Left kidney (tissue), 8 donors: ENCODE measurements at places on chromosomes 7 and 10. TPM values are rescaled to one million over a fixed set of nuclear protein-coding genes. Genes with fewer than 3 reads are reported as not detected.

The CYP2C19 gene
- polyA plus RNA-seq = 0.12 TPM

The TMEM196 gene
- not detected for polyA plus RNA-seq

The SLC26A3 gene
- polyA plus RNA-seq = 0.10 TPM

The CYP3A5 gene
- 2.7 TPM for polyA plus RNA-seq

The OR9A2 gene
- polyA plus RNA-seq = not detected

DNA sequence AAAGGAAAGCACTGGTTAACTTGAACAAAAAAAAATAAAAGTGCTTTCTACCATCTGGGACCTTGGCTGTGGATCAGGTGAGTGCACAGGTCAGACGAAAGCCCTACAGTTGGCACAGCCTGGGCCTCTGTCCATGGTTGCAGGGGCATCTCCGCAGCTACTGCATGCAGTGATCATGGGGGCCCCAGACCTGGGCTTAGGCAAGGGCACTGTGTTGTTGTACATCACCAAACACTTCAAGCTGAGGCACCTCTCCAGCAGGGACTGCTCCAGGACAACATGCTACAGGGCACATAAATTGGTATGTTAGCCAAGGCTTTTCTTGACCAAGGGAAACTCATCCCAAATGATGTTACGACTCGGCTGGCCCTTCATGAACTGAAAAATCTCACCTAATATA is 23.5 kb downstream of the KLHL7 start:
- DNase-seq = no peak

GRCh38 chr10:33416209-33416608 is 81.7 kb upstream of the NRP1 start:
- no peak for DNase-seq

GRCh38 chr7:132574223-132574622 is 2.0 kb downstream of the PLXNA4 start:
- DNase-seq = no peak

DNA sequence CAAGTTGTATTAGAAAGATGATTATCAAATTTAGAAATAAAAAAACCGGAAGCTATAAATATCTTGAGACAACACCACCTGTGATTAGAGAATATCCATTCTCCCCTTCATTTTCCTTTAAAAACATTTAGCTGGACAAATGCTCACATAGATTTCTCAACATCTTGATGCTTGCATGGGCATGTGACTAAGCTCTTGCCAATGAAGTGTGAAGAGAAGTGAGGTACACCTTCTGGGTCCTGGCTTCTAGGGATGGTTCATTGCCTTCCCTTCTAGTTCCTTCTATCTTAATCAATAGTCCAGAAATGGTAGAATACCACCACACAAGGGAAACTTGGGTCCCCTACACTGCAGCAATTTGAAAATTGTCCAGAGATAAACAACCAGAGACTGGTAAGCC is 41.0 kb downstream of the WAPL start:
- DNase-seq = no peak

- peak; percentile 70 for DNase-seq
Observed at GRCh38 chr7:29987811-29988317, 1.7 kb downstream of the SCRN1 start.

GRCh38 chr10:17031637-17032635 is 97.7 kb downstream of the CUBN start:
- no peak for DNase-seq

DNA sequence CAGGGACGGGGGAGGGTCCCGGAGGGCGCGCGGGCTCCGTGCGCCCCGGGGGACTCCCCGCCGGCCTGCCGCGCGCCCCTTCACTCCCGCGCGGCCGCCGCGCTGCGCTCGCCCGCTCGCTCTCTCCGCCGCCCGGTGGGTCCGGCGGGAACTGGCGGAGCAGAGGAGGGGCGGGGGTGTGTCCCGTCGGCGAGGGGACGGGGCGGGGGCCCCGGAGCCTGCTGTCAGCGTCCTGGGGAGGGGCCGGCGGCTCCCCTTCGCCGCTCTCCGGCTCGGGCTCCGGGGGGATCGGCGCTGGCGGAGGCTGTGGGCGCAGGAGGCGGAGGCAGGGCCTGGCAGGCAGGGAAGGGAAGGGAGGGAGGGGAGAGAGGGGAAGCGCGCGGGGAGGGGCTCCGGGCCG is at the start of gene SH3PXD2A:
SH3PXD2A (minus strand) TSS at position 153 of the 400 bp plus-strand sequence. CDS start 310 bp downstream, outside the sequence.
- DNase-seq = no peak

DNA sequence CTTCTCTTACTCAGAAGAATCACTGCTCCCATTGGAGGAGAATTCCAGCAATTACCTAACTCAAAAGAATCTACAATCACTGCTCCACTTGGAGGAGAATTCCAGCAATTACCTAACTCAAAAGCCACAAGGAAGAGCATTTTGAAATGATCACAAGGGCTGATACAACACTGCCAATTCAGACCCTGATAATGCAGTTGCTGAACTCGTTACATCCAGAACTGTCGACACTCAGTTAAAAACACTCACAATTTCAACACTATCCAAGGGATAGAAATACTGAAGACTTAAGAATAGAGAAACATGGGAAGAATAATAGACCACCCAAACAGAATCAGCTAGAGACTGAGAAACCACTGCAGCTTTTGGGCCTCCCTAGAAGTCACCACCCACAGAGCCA is 27.8 kb downstream of the AFAP1L2 start:
- DNase-seq = no peak

DNA sequence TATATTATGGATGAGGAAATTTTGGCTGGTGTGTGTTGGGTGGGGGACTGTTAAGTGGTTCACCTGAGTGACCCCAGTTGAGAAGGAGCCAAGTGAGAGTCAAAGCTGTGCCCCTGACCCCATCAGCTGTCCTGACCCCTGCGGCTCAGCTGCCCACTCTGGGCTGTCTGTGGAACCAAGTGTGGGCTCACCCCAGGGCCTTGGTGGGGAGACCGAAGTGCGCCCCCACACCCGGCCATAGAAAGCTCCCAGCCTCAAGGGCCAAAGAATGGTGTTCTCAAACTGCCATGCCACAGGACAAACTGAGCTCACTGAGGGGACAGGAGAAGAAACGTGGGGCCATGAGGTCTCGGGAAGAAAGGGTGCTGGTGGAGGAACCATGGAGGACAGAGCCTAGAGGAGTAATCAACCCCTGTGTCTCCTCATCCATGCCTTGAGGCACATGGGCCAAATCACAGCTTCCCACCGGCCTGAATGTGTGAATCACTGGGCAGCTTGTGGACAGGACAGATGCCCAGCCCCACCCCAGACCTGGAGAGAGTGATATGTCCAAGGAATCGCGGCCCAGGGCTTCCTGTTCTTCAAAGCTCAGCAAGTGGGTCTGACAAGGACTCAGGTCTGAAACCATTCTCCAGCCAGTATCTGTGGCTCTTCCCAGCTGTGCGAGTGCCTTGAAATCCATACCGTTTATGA is 86.2 kb upstream of the CACUL1 start:
- DNase-seq = no peak

DNA sequence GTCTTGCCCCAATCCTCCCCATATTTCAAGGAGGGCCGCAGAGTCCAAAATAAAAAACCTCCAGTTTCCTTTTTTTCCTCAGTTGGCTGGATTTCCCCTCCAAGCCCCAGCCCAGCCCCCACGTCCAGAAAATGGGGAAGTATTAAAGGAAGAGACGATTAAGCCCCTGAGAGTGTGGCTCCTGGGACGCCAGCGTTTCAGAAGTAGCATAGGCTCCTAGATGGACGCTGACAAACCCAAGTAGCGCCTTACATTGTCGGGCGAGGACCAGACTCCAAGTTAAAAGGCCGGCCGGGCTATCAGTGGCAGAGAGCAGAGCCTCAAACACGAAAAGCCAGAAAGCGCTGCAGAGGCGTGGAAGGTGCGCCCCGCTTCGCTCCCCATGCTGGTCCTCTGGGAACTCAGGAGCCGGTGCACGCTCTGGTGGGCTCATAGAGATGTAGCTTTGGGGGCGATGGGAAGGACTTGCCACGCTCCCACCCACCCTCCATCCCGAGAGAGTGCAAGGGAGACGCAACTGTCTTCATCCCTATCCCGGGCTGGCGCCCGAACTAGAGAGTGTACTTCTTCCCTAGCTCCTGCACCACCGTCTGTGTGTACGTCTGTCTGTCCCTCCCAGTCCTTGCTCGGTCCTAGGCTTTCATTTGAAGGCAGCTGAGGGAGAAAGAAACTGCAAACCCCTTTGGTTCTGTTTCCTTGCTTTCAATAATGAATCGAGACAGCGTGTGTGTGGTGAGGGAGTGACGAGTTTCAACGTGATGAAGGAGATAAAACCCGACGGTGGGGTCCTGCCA is 6.3 kb upstream of the EMX2 start:
- DNase-seq = peak; percentile 18

DNA sequence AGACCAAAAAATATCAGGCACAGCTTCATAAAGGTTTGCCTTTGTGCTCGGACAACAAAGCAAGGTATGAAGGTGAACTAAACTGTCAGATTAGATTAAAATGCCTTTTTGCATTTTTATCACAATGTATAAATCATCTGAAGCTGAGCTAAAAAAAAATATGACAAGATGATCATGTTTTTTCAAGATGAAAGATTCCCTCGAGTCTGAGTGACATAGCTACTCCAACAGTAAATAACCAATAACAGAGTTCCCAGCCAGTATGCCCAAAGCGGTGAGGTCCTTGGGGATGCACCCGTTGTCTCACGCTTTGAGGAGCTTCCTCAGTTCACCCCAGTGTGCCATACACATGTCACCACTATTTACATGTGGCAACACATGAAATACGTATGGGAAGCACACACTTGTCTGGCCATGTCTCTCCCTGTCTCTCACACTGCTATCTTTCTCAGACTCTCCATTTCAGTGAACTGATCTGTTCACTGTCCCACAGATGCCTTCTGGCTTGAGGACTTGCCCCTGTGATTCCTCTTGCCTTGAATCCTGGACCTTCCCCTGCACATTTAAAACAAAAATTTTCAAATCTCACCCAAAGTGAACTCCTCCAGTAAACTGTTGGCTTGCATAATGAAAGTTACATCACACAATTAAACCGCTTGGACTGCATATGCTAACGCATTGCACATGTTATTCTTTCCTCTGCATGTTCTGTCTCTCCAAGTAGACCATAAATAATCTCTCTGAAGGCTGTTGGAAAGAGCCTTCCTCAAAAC is 2.6 kb upstream of the PIK3CG start:
- no peak for DNase-seq

DNA sequence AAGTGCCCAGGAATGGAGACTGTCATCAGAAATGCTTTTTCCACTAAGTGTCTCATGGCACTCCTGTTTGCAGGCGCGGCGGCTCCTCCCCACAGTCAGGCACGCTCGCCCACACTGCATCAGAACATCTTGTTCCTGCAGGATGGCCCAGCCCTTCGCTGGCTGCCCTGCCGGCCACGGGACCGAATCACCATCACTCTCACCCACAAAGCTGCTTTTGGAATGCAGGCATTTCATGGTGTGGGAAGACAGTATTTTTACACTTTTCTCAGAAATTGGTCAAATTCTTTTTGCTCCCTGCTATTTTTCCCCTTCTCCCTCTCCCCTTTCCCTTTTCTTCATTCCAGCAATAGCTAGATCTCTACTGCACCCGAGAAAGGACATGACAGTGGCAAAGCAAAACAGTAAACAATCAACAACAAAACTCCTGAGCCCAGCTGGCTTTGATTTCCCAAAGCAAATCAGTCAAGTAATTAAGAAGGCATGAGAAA is 176.1 kb upstream of the TNS3 start:
- no peak for DNase-seq

DNA sequence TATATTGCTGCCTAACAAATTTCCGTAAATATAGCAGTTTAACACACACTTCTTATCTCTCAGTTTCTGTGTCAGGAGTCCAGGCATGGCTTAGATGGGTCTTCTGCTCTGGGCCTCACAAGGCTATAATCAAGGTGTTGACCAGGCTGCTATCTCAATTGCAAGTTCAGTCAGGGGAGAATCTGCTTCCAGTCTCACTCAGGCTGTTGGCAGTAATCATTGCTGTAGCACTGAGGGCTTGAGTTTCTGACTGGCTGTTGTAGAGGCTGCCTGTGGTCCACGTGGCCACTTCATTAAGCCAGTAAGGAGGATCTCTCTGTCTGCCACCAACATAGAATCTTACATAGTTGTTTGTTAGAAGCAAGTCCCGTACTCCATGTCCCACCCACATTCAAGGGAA is 138.4 kb downstream of the ST7 start:
- no peak for DNase-seq

GRCh38 chr7:134722786-134723322 is 56.6 kb upstream of the CALD1 start:
- DNase-seq = no peak

GRCh38 chr10:18231480-18231879 is 91.3 kb downstream of the CACNB2 start:
- no peak for DNase-seq

DNA sequence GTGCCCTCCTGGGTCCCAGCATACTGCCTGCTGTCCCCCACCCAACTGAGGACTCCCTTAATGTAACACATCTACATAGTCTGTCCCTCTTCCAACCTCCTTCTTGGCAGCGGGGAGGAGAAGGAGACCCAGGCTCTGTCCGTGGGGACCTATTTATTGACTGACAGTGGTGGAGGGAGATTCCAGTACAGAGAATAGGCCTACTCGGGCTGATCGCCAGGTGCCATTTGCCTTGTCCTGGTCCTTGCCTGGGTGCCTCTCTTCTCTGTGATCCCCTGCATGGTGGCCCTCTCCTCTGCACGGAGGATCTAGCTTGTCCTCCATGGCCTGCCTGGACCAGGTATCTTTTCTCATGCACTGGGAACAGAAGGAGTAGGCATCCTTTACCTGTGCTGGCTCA is 17.0 kb downstream of the GHRHR start:
- no peak for DNase-seq

DNA sequence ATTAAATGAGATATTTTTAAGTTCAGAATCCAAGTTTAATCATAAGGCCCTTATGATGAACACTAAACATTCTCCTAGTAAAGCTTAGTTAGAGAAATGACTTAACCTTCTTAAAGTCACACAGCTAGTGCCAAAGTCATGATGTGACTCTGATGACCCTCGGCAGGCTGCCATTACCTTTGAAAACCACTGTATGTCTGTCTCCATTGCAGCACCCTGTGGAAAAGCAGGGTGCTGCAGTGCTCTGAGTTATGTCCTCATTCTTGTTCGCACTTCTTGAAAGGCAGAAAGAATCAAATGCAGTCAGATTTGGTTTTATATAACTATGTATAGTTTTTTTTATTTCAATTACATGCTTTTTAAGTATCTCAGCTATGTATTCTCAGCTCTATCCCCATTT is 105.0 kb downstream of the PHTF2 start:
- DNase-seq = no peak

GRCh38 chr7:77802557-77803405 is 4.2 kb downstream of the PHTF2 start:
- DNase-seq = no peak

- DNase-seq = no peak
Observed at GRCh38 chr7:112819536-112819935, 29.3 kb upstream of the TMEM168 start.

GRCh38 chr7:34575006-34575405 is 83.0 kb upstream of the NPSR1 start:
- no peak for DNase-seq

GRCh38 chr7:28088901-28089714 is 91.5 kb downstream of the JAZF1 start:
- no peak for DNase-seq
